ENCODE measurements at places on chromosomes 11 and 22. TPM values are rescaled to one million over a fixed set of nuclear protein-coding genes. Genes with fewer than 3 reads are reported as not detected.

GRCh38 chr11:47550288-47551047 is 2.5 kb downstream of the CELF1 start:
- DNase-seq = no peak

DNA sequence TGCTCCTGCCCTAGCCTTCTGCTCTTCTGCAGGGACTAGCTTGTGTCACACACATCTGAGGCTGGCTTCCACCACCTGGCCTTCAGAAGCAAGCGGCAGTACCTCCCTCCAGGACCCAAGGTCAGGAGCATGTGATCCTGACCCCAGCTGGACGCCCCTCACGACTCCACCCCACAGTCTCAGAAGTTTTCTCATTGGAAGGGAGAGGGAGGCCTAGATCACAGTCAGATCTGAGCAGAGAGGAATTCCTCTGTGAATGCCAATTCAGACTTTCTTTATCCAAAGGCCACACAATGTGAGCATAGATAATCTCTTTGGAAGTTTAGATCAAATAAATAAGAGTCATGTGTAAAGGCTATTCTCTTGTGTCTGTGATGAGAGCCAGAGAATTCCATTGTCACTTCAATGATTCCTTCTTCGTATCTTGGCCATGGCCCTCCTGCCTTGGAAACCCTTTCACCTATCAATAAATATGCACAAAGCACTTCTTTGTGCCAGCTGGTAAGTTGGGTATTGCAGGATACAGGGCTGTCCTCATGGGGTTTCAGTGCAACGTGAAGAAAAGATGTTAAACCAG is 142.9 kb downstream of the SNX19 start:
- DNase-seq = no peak

The DDX17 gene
- 431 TPM for total RNA-seq

GRCh38 chr11:123653827-123654565 is 428 bp downstream of the SCN3B start:
- peak; percentile 30 for DNase-seq

GRCh38 chr22:41862160-41862529 is 29.2 kb downstream of the SREBF2 start:
- DNase-seq = peak; percentile 54

DNA sequence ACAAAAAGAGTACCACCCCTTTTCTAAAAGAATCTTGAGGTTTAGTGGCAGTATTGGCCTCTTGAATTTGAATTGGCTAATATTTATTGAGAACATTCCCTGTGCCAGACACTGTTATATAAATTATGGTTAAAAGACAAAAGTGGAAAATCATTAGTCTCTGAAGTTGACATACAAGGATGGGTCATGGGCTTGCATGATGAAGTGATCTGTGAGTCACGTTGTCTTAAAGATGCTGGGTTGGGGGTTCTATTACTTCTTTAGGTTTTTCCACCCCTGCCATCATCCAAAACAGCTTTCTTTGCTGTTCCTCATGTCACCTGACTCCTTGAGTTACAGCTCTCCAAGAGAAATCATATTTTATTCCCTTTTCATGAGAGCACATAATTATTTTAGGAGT is 85.0 kb downstream of the CD44 start:
- DNase-seq = no peak

DNA sequence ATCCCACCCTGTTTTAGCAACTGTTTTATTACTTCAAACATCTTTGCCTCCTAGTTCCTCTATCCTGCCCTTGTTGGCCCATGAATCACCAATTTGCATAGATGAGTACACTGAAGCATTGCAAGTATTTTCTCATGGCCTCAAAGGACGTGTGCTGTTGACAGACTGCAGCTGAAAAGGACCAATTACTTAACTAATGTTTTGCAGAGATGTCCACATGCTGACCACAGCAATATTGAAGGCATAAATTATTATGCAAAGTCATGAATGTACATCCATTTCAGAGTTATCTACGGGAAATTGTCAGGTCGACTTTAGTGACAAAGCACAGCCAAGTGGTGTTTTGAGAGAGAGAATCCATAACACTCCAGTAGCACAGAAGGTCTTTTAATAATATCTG is 64.8 kb downstream of the CADM1 start:
- DNase-seq = no peak

DNA sequence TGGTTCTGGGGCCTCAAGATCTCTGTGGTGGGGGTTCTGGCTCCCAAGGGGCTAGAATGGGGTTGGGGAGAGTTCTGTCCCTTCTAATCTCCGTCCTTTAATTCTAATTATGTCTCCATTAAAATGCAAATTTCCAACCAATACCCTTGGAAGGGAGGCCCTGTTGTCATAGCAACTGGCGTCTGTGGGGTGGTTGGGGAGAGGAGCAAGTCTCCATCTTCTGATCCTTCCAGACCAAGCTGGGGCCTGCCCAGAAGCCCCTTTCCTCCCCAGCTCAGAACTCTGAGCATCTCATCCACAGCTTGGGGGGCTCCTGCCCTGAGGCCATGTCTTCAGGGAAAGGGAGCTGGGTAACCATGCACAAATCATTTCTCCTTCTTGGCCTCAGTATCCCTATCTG is 5.4 kb upstream of the RPS19BP1 start:
- no peak for DNase-seq

- peak; percentile 85 for DNase-seq
These were observed 10.0 kb upstream of the MFRP start for GRCh38 chr11:119356349-119357031.

- peak; percentile 43 for DNase-seq
These were observed 42.2 kb upstream of the FAM181B start for GRCh38 chr11:82775736-82776346.

- DNase-seq = no peak
These were observed 51.7 kb downstream of the TECTA start for GRCh38 chr11:121152764-121153163.

DNA sequence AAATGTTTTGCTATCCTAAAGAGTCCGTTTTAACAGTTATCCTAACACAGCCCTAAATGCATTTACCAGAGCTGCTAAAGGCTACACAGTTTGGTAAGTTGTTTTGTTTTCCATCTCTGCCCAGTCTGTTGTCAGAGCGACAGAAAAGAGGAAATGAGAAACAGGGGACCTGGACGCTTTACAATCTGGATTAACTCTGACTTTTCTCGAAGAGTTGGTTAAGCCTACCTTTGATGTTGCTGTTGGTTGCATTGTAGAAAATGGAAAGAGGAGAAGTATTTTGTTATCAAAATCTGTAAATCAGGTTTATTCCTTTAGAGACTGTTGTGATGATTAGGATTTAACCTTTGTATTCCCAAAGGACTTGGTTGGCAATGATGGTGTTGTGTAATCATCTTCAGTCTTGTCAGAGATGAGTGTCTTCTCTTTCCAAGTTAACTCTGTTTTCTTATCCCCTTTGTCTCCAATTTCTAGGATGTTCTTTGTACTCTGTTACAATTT is 481 bp downstream of the ANGPTL5 start:
- DNase-seq = no peak

GRCh38 chr11:723120-723883 is 17.3 kb downstream of the EPS8L2 start:
- DNase-seq = peak; percentile 53

DNA sequence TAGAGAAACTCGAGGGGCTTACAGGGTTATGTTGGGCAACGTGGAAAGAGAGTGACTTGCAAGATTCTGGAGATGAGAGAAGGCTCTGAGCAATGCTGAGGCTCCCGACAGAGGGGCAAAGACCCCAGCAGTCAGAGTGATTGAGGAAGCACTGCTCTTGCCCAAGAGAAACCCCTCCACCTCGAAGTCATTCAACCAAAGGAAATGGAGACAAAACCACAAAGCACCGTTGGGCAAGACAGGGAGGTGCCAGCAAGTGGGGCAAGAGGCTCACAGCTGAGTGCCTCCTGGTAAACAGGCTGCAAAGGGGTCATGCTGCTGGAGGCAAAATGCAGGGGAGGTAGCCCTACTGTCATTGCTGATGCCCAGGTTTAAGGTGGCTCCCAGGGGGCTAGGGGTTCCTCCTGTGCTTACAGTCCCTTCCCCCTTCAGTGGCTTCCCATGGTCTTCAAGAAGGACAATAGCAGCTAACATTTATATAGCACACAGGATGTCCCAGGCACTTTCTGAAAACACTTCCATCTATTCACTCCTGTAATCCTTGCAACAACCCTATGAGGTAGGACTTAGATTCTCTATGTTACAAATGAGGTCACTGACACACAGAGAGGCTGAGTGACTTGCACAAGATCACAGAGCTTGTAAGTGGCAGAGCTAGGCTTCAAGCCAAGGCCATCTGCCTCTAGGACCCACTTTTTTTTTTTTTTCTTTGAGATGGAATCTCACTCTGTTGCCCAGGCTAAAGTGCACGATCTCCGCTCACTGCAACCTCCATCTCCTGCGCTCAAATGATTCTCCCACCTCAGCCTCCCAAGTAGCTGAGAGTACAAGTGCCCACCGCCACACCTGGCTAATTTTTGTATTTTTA is 18.1 kb upstream of the MYH9 start:
- DNase-seq = peak; percentile 63

- no peak for DNase-seq
These were observed 314.4 kb downstream of the CASP12 start for GRCh38 chr11:104583857-104584256.

DNA sequence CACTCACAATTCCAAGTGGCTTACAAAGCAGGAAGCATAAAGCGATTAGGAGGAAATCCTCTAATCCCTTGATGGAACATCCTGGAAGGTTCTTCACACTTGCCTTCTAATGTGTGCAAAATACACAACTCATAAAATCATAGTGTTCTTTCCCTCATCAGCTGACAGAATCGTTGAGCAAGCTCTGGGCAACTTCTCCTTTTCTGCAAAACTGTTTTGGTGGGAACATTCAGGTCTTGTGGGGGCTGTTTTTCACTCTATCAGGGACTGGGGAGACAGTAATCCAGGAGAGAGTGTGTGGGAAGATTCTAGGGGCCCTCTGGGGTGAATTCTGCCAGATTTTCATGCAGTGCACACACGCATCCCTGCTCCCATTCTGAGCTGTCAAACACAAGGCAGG is 53.2 kb downstream of the IRAG1 start:
- no peak for DNase-seq

DNA sequence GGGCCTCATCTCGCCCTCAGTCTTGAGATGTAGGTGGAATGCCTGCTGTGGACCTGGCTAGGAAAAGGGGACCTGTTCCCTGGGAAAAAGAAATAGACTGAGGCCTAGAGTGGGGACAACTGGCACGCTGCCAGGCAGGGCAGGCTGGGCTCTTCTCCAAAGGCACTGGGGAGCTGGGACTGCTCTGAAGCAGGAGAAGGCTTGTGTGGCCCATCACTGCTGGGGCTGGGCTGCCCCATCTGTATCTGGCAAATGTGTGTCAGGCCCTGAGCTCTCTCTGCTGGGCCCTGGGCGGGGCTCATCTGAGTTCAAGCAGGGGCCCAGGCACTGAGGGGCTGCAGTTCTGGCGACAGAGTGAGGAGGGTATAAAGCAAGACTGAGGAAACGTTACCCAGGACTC is 32.9 kb downstream of the ARVCF start:
- DNase-seq = no peak

- no peak for DNase-seq
These were observed 48.9 kb downstream of the NARS2 start for GRCh38 chr11:78525720-78526119.

DNA sequence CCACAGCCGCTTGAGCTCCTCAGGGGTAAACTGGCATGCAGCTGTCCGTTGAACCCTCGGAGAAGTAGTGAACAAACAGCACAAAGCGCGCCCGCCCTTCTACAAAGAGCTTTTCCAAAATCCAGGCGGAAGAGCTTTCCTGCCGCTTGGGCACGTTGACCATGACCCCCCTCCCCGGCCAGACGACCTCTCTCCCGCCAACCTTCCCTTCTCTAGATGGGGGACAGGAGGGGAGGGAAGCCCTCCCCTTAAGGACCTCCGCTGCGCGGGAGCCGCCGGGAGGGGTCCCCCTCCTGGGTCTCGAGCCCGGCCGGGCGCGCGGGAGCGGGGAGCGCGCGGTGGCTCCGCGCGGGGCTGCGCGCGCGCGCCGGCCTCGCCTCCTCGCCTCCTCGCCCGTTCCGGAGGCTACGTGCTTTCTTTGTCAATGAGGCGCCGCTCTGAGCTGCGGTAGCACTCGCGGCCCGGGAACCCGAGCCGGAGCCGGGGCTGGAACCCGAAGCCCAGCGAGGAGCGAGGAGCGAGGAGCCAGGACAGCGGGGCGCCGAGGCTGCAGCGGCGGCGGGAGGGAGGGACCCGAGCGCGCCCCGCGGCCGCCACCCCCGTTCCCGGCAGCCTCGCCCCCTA is 118.6 kb downstream of the HIPK3 start:
- DNase-seq = no peak

DNA sequence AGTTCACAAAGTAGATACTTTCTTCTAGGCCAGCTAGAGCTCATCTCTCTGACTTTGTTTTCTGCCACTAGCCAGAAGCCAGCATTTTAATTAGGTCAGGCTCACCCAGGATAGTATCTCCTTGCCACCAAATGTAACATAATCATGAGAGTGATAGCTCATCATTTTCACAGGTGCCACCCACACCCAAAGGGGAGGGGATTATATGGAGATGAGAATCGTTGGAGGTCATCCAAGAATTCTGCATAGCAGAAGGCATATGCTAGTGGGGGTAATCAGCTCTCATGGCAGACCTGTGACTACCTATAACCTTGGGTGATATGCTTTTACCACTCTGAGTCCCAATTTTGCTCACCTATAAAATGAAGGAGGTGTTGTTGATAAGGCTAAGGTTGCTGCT is 523.0 kb downstream of the METTL15 start:
- no peak for DNase-seq

The DBX1 gene
- not detected for total RNA-seq

The TUB gene
- total RNA-seq = 0.32 TPM

GRCh38 chr11:27934830-27935145 is 173.2 kb downstream of the KIF18A start:
- DNase-seq = no peak

- DNase-seq = no peak
These were observed 40.4 kb downstream of the C11orf58 start for GRCh38 chr11:16778876-16779275.

The PTPRCAP gene
- total RNA-seq = 119 TPM

GRCh38 chr11:118226296-118226695 is 1.5 kb upstream of the JAML start:
- no peak for DNase-seq

The CDC42BPG gene
- total RNA-seq = 1.1 TPM

The WBP2NL gene
- total RNA-seq = 3.9 TPM

- DNase-seq = no peak
These were observed 44.6 kb downstream of the RDX start for GRCh38 chr11:110251836-110252235.

The SAAL1 gene
- total RNA-seq = 39.3 TPM

DNA sequence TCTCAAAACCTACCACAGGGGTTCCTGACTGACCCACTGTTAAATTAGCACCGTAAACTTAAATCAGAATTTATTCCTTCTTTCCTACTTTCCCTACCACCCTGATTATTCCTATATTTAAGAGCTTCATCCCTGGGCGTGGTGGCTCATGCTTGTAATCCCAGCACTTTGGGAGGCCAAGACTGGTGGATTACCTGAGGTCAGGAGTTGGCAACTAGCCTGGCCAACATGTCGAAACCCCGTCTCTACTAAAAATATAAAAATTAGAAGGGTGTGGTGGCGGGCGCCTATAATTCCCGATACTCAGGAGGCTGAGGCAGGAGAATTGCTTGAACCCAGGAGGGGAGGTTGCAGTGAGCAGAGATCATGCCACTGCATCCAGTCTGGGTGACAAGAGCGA is 20.3 kb downstream of the ALG9 start:
- DNase-seq = no peak

GRCh38 chr22:29700900-29701154 is 19.0 kb upstream of the CABP7 start:
- DNase-seq = no peak

GRCh38 chr11:78420796-78421209 is 3.2 kb upstream of the GAB2 start:
- DNase-seq = peak; percentile 64

GRCh38 chr11:2868506-2869133 is 17.0 kb downstream of the CDKN1C start:
- DNase-seq = no peak

Measured in activated T-cell treated with anti-CD3 and anti-CD28 coated beads, Interleukin-2, amount 50 U/mL, for 72 hours (primary cell).